Epithelial cell of proximal tubule (primary cell): ENCODE measurements at places on chromosomes 6 and 20.

DNA sequence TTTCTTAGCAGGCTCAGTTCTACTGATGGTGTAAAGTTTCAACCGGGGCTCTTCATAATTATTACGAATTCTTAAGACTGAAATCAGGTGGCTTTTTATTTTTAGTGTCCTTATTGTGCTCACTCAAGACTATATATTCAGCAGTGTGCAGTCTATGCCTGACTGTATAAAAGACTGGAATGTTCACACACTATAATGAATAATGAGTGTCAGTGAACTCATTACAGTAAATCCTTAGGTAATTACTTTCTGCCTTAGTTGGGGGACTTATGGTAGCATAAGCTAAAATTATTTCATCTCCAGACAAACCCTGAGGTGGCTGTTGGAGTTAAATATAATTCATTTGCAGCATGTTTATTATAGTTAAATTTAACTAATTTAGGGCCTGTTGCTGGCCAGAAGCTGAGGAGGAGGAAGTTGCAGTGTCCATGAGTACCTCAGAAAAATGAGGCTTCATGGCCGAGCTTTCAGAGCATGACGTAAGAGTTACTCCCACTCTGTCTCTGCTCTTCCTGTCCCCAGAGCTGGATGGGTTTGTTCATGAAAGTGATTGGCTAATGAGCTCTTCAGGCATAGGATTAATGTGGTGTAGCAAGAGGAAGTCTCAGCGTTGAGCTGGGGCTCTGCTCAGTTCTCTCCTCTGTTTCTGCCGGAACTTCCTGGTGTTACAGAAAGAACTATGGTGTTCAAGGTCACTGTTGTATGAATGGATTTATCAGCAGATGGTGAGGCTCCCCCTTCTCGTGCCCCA lies 335.7 kb downstream of the NRN1 start:
- DNase-seq: no peak

GRCh38 chr6:130132286-130132701 lies 90.5 kb downstream of the SAMD3 start:
- DNase-seq: no peak

- no peak for DNase-seq
These were observed 9.8 kb downstream of the DUSP15 start for GRCh38 chr20:31860390-31861134.

DNA sequence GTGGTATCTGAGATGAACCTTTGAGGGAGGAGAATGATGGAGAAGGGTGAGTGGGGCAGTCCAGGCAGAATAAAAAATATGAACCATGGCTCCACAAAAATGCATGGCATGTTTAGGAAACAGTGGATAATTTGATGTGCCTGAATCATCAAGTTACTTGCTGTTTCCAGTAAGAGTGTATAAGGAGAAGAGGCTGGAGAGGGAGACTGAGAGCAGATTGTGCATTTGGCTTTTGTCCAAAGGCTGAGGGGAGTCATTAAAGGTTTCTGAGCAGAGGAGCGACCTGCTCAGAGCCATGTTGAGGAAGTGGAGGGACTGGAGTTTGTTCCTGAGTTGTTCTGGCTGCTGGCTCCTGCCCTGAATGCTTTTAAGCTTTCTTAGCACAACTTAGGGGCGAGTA lies 6.1 kb downstream of the MMP24 start:
- DNase-seq: no peak

DNA sequence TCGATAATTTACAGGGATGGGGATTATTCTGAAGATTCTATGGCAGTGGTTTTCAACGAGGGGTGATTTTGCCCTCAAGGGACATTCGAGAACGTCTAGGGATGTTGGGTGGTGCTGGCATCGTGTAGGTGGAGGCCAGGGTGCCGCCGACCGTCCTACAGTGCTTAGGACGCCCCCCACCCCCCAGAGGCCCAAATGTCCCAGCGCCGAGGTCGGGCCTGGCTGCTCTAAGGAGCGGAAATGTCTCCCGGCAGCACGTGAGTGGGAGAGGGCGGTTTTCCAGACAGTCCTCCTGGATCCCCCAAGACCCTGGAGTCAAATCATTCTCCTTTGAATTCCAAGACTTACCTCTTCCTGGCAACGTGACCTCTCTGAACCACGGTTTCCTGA lies 101.9 kb downstream of the CDH4 start:
- DNase-seq: no peak

DNA sequence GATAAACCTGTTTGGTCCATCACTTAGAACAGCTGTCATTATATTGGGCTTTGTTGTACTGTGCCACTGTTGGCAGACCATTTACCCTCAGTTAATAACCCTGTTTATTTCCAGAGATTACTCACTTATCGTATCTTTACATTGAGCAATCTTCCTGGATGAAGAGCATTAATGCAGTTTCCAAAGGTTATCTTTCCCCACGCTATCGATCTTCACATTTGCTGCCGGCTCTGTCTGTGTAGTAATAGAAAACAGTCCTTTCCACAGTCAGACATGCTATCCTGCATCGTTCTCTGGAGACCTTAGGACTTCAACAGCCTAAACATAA lies 27.4 kb downstream of the GHRH start:
- no peak for DNase-seq

GRCh38 chr6:116403205-116403604 lies 32.5 kb downstream of the DSE start:
- no peak for DNase-seq

DNA sequence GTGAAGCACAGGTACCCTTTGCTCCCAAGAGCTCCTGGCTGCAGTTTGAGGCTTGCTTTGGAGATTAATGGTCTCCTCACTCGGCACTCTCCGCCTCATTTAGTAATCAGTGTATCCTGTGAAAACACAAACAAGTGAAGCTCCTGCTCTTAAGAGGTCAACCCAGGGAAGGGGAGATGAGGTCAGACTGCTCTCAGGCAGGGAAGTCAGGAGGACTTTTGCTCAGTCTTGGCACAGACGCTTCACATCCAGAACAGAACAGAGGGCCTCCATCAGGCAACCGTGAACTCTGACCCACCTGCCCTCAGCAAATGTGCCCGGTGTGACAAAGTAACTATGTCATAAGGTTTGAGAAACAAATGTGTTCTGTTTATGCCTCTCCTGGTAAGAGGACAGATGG lies 428.8 kb upstream of the JARID2 start:
- DNase-seq: no peak

DNA sequence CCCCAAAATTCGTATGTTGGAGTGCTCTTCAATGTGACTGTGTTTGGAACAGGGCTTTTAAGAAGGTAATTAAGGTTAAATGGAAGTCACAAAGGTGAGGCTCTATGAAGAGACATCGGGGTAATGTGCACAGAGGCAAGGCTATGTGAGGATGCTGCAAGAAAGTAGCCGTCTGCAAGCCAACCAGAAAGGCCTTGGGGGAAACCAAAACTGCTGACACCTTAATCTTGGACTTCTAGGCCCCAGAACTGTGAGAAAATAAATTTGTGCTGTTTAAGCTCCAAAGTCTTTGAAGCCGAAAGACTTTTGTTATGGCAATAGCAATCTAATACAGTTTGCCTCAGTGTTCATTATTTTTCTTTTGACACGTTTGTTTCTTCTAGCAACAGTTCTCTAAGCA lies 2.4 kb upstream of the IRAK1BP1 start:
- no peak for DNase-seq

DNA sequence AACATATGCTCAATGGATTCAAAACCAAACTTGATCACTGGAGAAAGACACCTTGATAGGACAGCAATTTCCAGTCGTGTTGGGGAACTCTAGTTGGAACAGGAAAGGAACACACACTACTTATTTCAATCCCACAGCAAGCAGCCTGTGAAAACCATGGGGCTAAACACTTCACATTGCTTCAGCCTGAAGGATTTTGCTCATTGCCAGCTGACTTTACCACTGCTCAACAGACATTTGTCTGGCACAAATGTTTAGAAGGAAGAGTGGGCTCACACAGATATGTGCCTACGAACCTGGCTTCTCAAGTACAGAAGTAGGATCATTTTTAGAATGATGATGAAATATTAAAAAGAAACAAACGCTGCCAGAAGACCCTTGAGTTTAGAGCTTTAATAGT lies 598.1 kb downstream of the PHF3 start:
- DNase-seq: no peak

GRCh38 chr6:138485586-138486248 lies 13.6 kb downstream of the NHSL1 start:
- no peak for DNase-seq

GRCh38 chr6:157029980-157030690 lies 253.0 kb downstream of the ARID1B start:
- no peak for DNase-seq

GRCh38 chr6:8268156-8268555 lies 165.8 kb upstream of the EEF1E1 start:
- no peak for DNase-seq

- DNase-seq: no peak
These were observed 46.8 kb downstream of the ELOVL5 start for GRCh38 chr6:53301801-53302537.

- no peak for DNase-seq
These were observed 141.1 kb upstream of the AFDN start for GRCh38 chr6:167685654-167686053.

GRCh38 chr6:28768187-28768913 lies 155.4 kb downstream of the TRIM27 start:
- no peak for DNase-seq

DNA sequence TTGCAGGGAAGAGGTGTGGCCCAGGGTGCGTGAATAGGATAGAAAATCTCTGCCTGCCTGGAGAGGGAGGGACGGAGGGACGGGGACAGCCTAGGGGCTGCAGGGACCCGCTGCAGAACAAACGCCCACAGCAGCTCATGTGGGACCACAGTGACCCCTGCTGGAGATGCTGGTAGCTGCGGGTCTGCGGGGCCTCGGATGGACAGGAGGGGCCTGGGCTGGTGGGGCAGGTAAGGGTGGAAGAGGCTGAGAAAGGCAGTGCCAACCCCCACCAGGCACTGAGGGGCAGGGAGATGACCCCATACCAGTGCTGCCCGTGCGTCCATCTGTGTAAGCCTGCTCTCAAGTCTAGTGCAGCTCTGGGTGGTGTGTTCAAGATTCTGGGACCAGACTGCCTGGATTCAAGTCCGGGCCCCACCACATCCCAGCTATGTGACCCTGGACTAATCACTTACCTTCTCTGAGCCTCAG lies 39.4 kb downstream of the KIAA1755 start:
- no peak for DNase-seq
